Naive thymus-derived CD4-positive, alpha-beta T cell (primary cell): ENCODE measurements at places on chromosomes 1 and 21. TPM values are rescaled to one million over a fixed set of nuclear protein-coding genes. Genes with fewer than 3 reads are reported as not detected.

DNA sequence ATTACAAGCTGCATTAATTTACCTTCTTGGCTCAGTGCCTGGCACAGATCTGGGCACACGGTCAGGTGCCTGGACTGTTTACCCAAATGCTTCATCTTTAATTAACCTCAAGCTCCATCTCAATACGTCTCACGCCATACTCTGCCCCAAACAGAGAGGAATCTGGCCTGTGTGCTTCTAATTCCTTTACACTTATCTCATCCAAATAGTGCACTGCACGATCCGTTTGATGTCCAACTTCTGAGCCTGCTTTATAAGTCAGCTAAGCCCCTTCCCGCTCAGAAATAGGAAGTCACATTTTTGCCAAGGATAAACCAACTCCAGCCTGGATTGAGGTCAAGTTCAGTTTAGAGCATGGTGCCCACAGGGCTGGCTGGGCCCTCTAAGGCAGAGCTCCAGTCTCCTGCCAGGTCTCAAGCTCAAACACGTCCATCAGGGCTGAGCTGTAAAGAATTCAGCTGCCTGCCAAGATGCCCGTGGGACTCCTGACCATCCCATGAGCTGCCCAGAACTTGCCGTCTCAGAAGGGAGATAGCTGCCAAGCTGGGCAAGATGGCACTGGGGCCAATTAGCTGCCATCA is 233.5 kb downstream of the TRABD2B start:
- no peaks in the 10 kb centered on the region for H3K4me1 ChIP-seq
- no peak overlapping the region for H3K27ac ChIP-seq
- H3K4me3 ChIP-seq = no peak overlapping the region
- H3K36me3 ChIP-seq = no peaks in the 10 kb centered on the region

DNA sequence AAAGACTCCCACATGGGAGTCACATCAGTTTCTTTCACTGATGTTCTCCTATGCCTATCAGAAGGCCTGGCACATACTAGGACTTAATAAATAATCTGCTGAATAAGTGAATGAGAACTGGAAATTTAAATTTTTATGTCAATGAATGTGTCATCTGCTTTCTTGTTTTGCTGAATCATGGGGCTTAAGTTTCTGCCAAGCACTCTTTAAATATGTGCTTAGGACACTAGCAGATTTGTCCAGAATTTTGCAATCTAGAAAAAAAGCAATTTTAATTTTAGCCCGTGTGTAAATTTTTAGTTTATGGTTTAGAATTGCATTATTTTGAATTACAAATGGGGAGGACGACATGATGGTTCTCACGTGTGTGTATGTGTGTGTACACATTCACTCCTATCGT is 803.1 kb downstream of the USP25 start:
- no peak for DNase-seq
- H3K36me3 ChIP-seq = no peaks in the 10 kb centered on the region
- H3K4me3 ChIP-seq = no peak overlapping the region
- no peaks in the 10 kb centered on the region for H3K4me1 ChIP-seq
- H3K27me3 ChIP-seq = no peaks in the 10 kb centered on the region

DNA sequence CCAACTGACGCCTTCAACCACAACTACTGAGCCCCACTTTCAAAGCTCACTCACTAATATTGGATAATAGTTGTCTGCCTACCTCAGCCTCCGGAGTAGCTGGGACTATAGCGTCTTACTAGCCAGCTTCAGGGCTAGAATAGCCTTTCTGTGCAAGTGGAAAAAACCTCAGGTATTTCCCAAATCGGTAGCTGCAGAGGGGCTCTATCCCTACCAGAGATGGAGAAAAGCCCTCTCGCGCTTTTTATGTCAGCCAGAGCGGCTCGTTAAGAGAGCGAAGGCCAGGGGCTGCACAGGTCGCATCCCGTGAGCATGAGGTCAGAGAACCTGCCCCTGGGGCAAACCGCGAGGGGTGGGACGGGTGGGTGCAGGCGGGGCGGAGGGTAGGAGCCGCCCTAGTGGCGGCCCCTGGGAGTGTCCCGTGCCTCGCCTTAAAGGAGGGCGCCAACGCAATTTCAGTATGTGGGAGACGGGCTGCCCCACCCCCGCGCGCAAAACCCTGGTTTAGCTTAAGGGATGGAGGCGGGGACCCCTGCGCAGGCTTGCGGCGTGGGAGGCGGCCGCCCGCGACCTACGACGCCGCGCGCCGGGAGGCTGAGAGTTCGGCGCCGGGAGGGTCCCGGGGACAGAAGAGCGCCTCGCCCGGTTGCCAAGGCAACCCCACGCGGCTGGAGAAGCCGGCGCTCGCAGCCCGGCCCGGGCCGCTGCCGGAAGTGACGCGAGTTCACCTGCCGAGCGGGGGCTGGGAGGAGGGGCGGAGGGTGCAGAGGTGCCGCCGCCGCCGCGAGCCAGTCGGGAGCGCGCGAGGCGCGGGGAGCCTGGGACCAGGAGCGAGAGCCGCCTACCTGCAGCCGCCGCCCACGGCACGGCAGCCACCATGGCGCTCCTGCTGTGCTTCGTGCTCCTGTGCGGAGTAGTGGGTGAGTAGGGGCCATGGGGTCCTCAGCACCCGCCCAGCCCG is at the start of gene CXADR:
TSS of gene CXADR (plus strand) at position 791 of the 961 bp plus-strand sequence. CDS start at position 878, 87 bp downstream.
- H3K4me1 ChIP-seq = peaks cover 11% of the 10 kb centered on the region
- no peaks in the 10 kb centered on the region for H3K27me3 ChIP-seq
- peak; percentile 85 for DNase-seq
- peak within 1 kb of the TSS; percentile 59 for H3K27ac ChIP-seq

DNA sequence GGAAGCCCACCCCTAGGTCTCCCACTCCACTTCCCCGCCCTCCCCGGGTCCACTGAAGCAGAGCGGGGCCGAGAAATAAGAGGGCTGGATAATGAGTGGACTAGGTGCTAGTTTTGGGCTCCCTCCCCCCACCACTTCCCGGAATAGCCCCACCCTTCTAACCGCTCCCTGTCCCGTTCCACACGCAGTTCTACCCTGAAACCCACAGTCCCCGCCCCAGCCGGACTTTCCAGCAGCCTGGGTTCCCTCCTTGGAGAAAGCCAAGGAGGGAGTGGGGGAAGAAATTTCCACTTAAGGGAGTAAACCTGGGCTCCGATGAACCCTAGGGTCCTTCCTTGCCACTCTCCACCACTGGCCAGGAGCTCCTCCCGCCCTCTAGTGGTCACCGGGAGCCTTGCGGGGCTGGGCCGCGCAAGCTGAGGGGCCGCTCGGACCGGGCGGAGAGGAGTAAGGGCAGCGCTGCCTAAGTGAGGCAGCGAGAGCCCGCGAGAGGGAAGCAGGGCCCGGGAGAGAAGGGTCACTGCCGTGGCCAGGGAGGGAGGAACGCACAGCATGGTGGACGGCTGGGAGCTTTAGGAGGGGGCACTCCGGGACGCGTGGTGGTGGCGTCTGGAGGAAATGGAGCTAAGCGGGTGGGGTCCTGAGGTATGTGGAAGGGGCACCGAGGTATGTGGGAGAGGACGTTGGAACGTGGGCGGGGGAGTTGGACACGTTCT is 14.3 kb downstream of the THBS3 start:
- peak overlapping the region; percentile 76 for H3K27ac ChIP-seq
- peaks cover 25% of the 10 kb centered on the region for H3K4me1 ChIP-seq
- H3K36me3 ChIP-seq = no peaks in the 10 kb centered on the region
- peak; percentile 56 for DNase-seq

- H3K27me3 ChIP-seq = no peaks in the 10 kb centered on the region
- H3K27ac ChIP-seq = no peak overlapping the region
- no peaks in the 10 kb centered on the region for H3K36me3 ChIP-seq
- no peak for DNase-seq
Measured at GRCh38 chr1:238485912-238486209, 595.1 kb upstream of the ZP4 start.

GRCh38 chr21:28419811-28420210 is 572.9 kb downstream of the LTN1 start:
- H3K27me3 ChIP-seq = no peaks in the 10 kb centered on the region
- H3K4me1 ChIP-seq = no peaks in the 10 kb centered on the region
- no peak for DNase-seq
- H3K4me3 ChIP-seq = no peak overlapping the region
- no peaks in the 10 kb centered on the region for H3K36me3 ChIP-seq

GRCh38 chr1:31805318-31805717 is 10.5 kb downstream of the SPOCD1 start:
- no peak overlapping the region for H3K27ac ChIP-seq
- no peak overlapping the region for H3K4me3 ChIP-seq
- no peaks in the 10 kb centered on the region for H3K27me3 ChIP-seq

The GNG4 gene
- total RNA-seq = not detected

The CYP4Z1 gene
- total RNA-seq = not detected

The KDM5B gene
- total RNA-seq = 55.2 TPM
